Gastroesophageal sphincter (tissue), 4 donors: ENCODE measurements at places on chromosomes 7 and 10.

GRCh38 chr10:16948361-16948760 lies 131.1 kb upstream of the RSU1 start:
- no peak for ATAC-seq
- no peaks in the 10 kb centered on the region for H3K36me3 ChIP-seq
- H3K4me1 ChIP-seq = peaks cover 4% of the 10 kb centered on the region
- H3K27ac ChIP-seq = no peak overlapping the region
- no peak overlapping the region for H3K4me3 ChIP-seq
- H3K27me3 ChIP-seq = no peaks in the 10 kb centered on the region

DNA sequence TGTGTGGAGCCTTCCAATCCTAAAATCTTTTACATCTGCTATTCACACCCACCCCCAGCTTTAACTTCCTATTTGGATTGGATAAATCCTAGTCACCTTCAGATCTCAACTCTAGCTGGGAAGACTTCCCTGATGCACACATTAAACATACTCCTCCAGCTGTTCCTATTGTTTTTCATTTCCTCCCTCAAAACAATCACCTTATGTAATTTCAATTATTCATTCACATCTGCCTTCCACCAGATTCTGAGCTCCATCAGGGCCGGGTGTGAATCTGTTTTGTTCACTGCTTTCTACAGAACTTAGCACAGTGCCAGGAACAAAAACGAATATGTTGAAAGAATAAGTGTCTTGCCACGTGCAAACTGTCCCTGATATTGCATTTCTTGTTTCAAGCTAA lies 497.4 kb downstream of the PLXDC2 start:
- ATAC-seq = no peak
- H3K36me3 ChIP-seq = no peaks in the 10 kb centered on the region
- H3K27ac ChIP-seq = no peak overlapping the region
- no peaks in the 10 kb centered on the region for H3K27me3 ChIP-seq
- no peak overlapping the region for H3K4me3 ChIP-seq
- H3K4me1 ChIP-seq = no peaks in the 10 kb centered on the region

DNA sequence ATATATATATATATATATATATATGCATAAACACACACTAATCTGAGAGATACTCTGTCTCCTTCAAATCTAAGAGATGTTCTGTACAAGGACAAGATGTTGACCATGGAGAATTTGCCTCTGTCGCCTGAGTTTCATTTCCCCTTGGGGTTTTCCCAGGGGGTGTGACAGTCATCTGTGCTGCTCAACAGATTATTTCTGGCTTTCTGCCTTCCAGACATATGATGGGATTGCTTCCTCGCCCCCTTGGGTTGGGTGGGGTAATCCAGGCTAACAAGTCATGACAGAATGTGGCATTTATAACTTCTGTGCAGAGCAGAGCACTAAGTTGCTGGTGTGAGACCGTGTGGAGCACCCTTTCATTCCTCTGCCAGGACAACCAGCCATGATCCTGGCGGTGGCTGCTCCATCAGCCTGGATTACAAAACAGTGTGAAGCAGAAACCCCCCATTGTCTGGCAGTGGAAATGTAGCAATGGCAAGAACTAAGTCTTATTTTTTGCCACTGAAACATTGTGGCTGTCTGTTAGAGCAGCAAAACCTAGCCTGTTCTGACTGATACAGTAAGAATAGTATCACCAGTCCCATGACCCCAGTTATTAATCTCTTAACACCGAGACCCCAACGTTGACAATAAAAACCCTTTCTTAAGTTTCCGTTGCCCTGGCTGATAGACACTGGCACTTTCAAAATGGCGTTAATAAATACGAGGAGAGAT lies 13.7 kb upstream of the USP6NL start:
- H3K36me3 ChIP-seq = no peaks in the 10 kb centered on the region
- H3K4me1 ChIP-seq = no peaks in the 10 kb centered on the region
- no peak overlapping the region for H3K27ac ChIP-seq
- H3K4me3 ChIP-seq = no peak overlapping the region
- ATAC-seq = no peak
- H3K27me3 ChIP-seq = no peaks in the 10 kb centered on the region

DNA sequence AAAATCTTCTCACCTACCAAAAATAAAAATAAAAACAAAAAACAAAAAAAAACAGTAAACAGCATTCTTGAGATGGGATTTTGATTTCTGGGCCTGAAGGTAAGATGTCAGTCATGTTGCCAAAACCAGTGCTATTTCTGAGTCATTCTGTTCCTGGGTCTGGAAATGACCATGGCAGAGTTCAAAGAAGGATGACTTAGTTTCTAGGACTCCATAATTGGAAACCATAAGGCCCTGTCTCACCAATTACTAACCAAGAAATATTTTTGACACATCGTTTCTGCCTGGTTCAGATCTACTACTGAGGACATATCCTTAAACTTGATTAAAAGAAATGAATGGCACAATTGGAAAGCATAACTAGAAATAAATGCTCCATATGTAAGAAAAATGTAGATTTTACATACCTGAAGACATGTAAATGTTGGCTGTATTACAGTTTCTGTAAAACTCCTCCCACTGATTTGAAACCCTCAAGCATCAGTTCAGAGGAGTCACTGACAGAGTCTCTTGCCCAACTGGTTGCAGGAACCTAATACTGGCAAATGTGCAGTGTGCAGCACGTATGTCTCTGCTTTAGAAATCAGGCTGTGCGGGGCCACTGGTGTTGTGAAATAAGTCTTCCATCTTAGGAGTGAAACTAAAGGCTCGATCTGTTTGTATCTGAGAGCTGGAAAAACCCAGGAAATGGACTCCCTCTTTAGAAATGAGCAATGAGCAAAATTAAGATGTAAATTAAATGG lies 84.8 kb upstream of the EGR2 start:
- no peak for ATAC-seq
- no peaks in the 10 kb centered on the region for H3K36me3 ChIP-seq
- peaks cover 4% of the 10 kb centered on the region for H3K27me3 ChIP-seq
- no peak overlapping the region for H3K4me3 ChIP-seq
- H3K4me1 ChIP-seq = no peaks in the 10 kb centered on the region

DNA sequence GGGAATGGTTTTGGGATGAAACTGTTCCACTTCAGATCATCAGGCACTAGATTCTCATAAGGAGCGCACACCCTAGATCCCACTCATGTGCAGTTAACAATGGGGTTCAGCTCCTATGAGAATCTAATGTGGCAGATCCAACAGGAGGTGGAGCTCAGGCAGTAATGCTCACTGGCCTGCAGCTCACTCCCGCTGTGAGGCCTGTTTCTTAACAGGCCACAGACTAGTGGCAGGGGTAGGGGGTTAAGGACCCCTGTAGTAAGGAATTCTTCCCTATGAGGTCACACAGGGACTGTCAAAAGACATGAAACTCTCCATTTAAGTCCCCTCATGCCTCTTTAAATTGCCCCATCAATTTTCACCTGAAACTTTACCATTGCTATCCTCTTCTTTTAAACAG lies 8.0 kb downstream of the HGF start:
- H3K36me3 ChIP-seq = no peaks in the 10 kb centered on the region
- no peaks in the 10 kb centered on the region for H3K27me3 ChIP-seq
- ATAC-seq = no peak
- H3K27ac ChIP-seq = no peak overlapping the region

GRCh38 chr10:125257521-125258108 lies 97.3 kb upstream of the CTBP2 start:
- no peaks in the 10 kb centered on the region for H3K27me3 ChIP-seq
- no peaks in the 10 kb centered on the region for H3K36me3 ChIP-seq
- H3K4me1 ChIP-seq = no peaks in the 10 kb centered on the region
- ATAC-seq = no peak

DNA sequence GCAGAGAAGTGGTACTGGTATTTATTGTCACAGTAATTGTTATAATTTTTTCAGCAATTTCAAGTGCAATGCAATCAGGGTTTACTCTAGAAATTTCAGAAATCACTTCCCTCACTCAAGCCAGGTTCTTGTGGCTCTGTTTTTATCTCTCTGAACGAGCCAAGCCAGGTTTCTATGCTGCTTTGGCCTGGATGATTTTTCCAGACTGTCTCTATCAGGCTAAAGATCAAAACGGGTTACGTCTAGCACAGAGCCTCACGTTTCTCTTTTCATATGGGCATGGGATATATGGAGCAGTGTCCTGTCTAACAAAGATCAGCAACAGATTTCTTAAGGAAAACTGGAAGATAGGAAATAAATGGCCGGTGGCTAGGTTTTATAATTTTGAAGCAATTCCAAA lies 1105.3 kb downstream of the NRG3 start:
- H3K4me1 ChIP-seq = no peaks in the 10 kb centered on the region
- peaks cover 13% of the 10 kb centered on the region for H3K27me3 ChIP-seq
- no peak overlapping the region for H3K27ac ChIP-seq
- ATAC-seq = no peak
- H3K36me3 ChIP-seq = no peaks in the 10 kb centered on the region

DNA sequence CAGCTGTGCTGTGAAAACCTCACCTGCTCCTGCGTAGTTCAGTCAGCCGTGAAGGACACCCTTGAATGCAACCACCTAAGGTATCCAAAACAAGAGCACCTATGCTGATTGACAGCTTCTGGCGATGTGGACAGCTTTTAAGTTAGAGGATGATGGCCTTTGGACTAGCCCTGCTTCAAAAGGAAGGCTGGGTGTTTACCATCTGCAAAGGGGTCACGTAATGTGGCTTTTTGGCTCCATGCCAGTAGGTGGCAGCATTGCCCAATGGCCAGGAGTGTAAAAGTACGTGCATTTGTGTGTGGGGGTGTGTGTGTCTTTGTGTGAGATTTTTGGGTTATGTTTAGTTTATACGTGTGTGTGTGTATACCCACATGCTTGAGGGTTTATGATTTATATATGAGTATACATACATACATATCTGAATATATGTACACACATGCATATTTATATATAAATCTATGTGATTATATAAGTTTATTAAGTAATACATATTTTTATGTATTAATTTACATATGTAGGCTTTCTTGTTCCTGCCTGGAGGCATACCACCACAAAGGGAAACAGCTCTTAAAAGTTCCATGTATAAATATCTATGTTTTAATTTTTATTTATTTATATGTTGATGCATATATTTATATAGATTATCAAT lies 236.3 kb upstream of the ANKRD30A start:
- no peaks in the 10 kb centered on the region for H3K36me3 ChIP-seq
- no peaks in the 10 kb centered on the region for H3K27me3 ChIP-seq
- no peak overlapping the region for H3K4me3 ChIP-seq
- no peak for ATAC-seq
- no peaks in the 10 kb centered on the region for H3K4me1 ChIP-seq
